ENCODE measurements at places on chromosomes 4 and X. TPM values are rescaled to one million over a fixed set of nuclear protein-coding genes. Genes with fewer than 3 reads are reported as not detected.

DNA sequence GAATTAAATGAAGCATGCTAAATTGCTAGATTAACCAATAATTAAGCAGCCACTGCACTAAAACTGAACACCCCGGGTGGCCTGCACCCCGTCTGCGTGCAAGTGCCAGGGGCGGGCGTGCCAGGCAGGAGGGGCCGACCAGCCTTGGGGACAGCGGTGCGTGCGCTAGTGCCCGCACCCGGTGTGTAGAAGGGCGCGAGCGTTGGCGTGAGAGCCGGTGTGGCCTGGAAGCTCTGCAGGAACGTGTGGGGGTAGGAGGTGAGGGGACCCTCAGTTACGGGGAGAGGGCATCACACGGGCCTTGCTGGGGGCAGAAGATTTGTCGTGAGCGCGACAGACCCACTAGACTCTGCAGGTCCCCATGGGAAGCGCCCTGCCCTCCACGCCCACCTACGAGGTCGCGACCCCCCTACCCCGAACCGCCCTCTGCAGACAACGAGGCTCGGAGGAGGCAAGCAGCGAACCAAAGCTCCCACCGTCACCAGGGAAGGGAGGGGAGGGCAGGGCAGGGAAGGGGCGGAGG is 105.8 kb downstream of the FAM53A start:
- DNase-seq: no peak

- DNase-seq: peak; percentile 38
Observed at GRCh38 chr4:37383579-37384229, 139.2 kb downstream of the NWD2 start.

GRCh38 chr4:104032896-104033295 is 313.1 kb upstream of the TACR3 start:
- no peak for DNase-seq

DNA sequence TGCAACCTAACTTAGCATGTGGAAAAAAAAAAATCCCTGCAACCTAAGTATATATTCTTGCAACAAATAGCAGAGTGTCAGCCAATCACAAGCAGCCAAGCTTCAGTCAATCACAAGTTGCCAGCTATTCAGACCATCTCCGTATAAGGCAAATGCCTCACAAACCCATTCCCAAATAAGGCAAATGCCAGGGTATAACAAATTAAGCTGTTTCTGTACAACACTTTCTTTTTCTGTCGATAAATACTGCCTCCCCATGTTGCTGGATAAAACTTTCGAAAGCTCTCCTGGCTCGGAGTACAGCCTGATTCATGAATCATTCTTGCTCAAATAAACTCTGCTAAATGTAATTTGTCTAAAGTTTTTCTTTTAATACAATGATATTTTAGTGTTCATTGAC is 460.7 kb upstream of the SMIM31 start:
- peak; percentile 4 for DNase-seq

The XAGE5 gene
- total RNA-seq: not detected

- peak; percentile 64 for DNase-seq
Observed at GRCh38 chrX:119693040-119693995, at the start of gene SEPTIN6. TSS of gene SEPTIN6 (minus strand) at chrX:119693168. CDS start at chrX:119693105, 63 bp downstream.

The TLR1 gene
- total RNA-seq: 4.2 TPM

DNA sequence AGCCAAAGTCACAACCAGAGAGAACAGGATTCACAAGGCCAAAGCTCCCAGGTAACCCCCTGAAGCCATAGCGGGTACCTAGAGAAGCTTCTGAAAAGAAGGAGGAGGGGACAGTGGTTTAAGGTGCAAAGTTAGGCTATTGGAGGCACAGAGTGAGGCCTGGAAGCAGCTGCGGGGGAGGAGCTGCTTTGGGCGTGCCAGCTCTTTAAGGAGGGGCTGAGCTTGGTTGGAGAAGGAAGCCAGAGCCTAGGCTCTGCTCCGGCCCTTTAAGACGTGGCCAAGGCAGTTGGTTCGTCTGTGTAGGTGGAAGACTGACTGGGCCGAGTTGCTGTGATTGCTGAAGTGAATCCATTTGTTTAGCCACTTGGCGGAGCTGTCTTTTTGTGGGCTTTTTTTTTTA is 1.5 kb downstream of the KLF8 start:
- no peak for DNase-seq

The SSX2 gene
- total RNA-seq: not detected

The UGT2A3 gene
- total RNA-seq: not detected

- DNase-seq: no peak
Observed at GRCh38 chr4:2296631-2297601, 35.0 kb upstream of the MXD4 start.

GRCh38 chr4:124025428-124025827 is 628.8 kb downstream of the SPRY1 start:
- no peak for DNase-seq

The DRP2 gene
- total RNA-seq: 0.14 TPM

The MAGED4 gene
- total RNA-seq: 17.3 TPM

The AWAT2 gene
- total RNA-seq: not detected

The USP17L10 gene
- not detected for total RNA-seq

GRCh38 chr4:184838249-184839074 is 12.7 kb upstream of the ACSL1 start:
- peak; percentile 31 for DNase-seq

- no peak for DNase-seq
Observed at GRCh38 chrX:135985973-135986310, 707 bp downstream of the SLC9A6 start.

DNA sequence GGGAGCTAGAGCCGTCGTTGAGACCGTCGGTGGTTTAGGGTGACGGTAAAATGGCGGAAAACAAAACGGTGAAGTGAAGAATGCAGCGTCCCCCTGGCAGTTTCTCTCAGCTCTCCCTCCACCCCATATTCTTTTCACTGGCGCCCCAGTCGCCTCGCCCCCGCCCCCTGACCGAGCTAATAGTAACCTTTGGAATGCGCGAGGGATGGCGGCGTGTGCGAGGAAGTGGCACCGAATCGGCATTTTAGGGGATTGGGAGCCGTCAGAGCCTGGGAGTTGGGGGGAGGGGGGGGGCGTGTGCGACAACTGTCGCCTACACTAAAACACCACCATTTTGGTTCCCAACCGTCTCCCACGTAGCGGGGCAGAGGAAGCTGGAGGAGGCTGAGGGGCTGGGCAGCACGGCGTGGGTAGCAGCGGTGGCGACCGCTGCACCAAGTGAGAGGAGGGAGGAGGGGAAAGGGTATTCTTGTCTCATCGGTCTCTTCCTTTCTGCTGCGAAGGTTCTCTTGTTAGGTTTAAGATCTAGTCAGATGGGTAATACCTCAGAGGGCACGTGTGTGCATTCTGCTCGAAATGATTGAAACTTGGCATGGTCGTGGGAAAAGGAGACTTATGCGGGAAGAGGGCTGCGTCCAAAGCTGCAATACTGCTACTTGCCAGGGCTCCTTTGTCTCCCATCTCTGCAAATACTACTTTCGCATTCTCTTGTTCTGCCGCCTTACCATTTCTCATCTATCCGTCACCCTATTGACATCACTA is 840 bp downstream of the ZNF711 start:
- DNase-seq: peak; percentile 18

- DNase-seq: peak; percentile 18
Observed at GRCh38 chrX:22742174-22742573, 257.6 kb upstream of the DDX53 start.

The ASB9 gene
- 17.5 TPM for total RNA-seq

DNA sequence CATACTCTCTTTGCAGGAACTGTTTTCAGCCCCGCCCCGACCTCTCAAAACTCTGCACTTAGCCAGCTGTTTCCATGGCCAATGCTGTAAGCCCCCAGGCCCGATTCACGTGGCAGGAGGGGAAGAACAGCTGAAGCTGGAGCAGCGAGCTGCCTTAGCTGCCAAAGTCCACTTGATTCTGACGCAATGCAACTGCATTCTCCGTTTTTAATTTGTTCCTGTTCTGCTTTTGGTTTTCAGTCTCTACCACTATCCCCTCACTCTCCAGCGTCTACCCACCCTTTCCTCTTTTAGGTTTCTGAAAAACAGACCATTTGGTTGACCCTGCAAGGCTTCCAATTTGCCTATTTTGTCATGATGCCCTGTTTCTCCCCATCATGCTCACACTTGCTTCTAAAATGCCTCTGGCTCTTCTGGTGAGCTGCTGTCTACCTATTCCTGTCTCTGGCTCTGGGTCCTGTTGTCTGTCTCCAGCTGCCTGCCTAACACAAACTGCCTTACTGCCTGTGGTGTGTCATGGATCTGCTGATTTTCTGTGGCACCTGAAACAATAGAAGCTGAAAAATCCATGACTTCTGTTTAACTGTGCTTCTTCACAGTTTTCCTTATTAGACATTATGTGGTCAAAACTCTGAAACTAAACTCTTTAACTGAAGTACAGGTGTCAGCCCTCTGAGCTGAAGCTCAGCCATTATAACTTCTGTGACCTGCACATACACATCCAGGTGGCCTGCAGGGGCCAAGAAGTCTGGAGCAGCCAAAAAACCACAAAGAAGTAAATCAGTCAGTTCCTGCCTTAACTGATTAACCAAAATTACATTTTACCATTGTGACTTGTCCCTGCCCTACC is 160.5 kb upstream of the AGTR2 start:
- DNase-seq: no peak

DNA sequence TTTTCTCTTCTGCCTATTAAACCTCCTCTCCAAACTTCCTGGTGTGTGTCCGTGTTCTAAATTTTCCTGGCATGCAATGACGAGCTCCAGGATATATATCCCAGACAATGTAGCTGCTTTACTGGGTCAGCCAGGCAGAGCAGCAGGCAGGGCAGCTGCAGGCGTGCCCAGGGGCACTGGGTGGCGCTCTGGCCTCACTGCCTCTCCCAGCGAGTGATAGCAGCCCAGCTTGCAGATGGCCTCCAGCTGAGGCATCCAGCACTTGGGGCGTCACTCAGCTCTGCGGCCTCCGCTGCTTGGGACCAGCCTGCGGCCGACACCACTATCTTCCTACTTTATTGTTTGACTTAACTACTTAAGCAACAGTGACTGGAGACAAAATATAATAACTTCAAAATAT is 23.0 kb upstream of the UBA6 start:
- DNase-seq: no peak
